Left renal cortex interstitium (tissue), 4 donors: ENCODE measurements at places on chromosomes 7 and 10. TPM values are rescaled to one million over a fixed set of nuclear protein-coding genes. Genes with fewer than 3 reads are reported as not detected.
A peak's percentile ranks its signal among the peaks of the same experiment; 100 is the strongest.

DNA sequence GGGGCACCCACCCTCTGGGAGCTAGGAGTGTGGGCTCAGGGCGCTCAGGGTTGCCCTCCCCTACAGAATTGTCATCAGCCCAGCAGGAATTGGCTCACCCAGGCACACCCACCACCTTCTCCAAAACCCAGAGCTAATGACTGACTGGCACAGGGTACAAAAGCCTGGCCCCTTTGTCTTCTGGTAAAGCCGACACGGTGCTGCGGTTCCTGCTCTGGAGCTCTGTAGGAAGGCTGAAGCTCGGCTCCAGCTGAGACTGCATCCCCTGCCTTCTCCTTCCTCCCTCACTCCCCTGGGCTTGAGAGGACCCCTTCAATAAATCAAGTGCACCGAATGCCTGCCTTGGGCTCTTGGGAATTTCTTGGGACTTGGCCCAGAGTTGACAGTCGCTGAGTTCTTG, 117.9 kb upstream of the EEPD1 start:
- DNase-seq: no peak

- no peak for DNase-seq
Measured at GRCh38 chr10:110502072-110502845, 4.6 kb downstream of the DUSP5 start.

- DNase-seq: no peak
Measured at GRCh38 chr7:69761290-69761922, 163.1 kb downstream of the AUTS2 start.

CARD11 gene
- 1.2 TPM for polyA plus RNA-seq

- DNase-seq: no peak
Measured at GRCh38 chr7:142899661-142900060, 14.1 kb upstream of the TRPV6 start.

DNA sequence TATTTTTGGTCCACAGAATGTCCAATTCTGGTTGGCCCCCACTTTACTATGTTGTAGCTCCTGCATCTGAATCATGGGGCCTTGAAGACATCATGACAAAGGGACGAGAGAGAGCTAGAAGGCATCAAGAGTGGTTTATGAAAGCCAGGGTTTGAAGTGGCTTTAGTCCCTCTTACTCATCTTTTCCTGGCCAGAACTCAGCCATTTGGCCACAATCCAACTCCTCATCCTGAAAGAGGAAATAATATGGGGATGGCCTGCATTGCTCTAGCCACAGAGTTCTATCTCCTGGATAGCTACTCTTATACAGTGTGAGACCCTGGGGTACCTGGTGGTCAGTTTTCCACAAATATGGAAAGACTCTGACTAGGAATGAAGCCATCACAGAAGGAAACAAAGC, 418.9 kb downstream of the XPNPEP1 start:
- DNase-seq: no peak

GRCh38 chr7:104271948-104272347, 56.5 kb upstream of the LHFPL3 start:
- no peak for DNase-seq

DNA sequence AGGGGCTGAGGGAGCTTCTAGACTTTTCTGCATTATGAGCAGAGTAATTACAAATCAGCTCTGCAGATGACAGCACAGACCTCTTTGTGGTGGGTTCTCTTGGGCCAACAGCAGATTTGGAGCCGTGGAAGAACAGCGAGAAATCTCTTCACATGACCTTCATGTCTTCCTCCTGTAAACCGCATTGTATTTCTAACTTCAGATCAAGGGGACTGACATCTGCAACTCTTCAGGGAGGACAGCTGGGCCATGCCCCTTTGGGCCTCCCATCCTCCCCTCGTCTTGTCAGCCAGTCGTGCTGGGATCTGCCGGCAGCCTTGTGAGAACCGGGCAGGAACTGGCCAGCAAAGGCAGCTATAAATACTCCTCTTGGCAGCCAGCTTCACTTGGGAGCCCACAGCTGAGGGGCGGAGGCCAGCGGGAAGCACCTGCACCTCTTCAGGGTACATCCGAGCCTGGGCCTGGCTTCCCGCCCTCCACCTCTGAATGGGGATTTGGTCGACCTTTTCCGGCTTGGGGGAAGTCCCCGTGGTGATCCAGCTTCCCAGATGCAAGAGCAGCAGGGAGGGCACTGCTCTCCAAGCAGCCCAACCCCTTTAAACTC, 54.7 kb downstream of the STEAP1B start:
- DNase-seq: peak; percentile 67

DNA sequence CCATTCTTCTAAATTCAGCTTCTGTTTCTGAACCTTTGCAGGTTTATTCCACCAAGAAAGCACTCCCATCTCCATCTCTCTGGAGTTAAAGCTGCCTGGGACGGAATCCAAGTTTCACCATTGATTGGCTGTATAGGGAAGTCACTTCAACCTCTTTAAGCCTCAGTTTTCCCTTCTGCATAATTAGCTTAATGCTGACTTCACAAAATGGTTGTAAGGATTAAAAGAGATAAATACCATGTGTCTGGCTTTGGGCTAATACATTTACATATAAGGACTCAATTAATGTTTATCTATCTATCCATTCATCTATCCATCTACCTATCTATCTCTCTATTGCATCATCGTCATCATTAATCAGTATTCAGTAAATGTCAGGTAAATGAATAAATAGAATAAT, 629.6 kb upstream of the MGMT start:
- no peak for DNase-seq

- DNase-seq: no peak
Measured at GRCh38 chr7:18610331-18610948, 114.9 kb downstream of the HDAC9 start.

PDK4 gene
- 19.5 TPM for polyA plus RNA-seq

GRCh38 chr10:84908491-84908890, 580.1 kb downstream of the CCSER2 start:
- no peak for DNase-seq

MMD2 gene
- not detected for polyA plus RNA-seq

DNA sequence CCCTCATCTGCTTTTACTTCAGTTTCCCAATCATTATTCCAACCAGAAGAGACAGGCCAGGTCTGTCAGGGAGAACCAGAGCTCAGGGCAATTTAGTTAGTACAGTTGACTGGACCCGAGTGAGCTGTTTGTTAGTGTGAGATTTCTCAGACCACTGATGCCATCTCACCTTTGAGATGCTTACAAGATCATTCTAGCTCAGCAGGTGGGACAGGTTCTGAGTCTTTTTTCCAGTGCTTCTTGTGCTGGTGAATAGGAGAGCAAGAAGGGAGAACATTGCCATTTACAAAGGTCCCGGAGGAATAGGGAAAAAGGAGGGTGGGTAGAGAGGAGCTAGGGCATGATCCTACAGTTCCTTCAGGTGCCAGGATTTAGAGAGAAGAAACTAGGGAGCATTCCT, 112.4 kb upstream of the IFRD1 start:
- DNase-seq: no peak

GTF2IRD1 gene
- polyA plus RNA-seq: 55.1 TPM

GRCh38 chr7:150351587-150352194, 10.3 kb upstream of the RARRES2 start:
- DNase-seq: no peak

DNA sequence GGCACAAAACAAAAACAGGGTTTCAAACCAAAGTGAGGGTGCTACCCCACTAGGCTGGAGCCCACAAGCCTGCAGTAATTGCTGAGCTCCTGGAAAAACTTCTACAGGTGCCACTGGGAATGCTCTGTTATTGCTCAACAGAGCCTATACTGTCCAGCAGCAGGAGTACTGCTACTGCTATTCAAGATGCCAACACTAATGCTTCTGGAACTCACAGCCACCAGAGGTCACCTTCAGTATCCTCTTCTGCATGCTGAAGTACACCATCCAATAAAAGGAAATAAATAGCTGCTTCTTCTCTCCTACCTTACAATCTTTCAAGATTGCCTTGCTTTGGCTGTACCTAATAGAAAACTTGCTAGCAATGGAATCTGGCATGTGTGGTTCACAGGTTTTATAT, 222.0 kb downstream of the LRRN3 start:
- DNase-seq: no peak
